ENCODE measurements at places on chromosomes 3 and 15.

- no peak for DNase-seq
Measured at GRCh38 chr3:111577798-111578685, 17.1 kb downstream of the ZBED2 start.

GRCh38 chr15:48006031-48006511 is 114.7 kb upstream of the SLC24A5 start:
- no peak for DNase-seq

- DNase-seq = no peak
Measured at GRCh38 chr15:42919799-42920518, 619 bp downstream of the TTBK2 start.

- DNase-seq = no peak
Measured at GRCh38 chr15:73273181-73274002, 95.4 kb downstream of the HCN4 start.

DNA sequence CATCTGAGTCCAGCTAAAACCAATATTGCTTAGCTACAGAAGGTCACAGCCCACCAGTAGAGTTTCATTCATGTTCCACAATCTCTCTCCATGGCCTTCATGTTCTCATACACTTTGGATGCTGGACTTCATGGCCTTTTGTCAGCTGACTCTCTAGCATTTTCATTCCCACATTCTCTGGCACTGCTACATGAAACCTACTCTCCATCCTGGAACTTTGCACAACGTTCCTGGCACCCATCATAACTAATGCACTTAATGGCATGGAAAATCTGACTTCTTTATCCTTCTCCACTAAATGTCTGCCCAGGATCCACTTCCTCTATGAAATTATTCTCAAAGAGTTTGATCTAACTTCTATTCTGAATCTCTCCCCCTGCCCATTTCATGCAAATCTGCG is 56.9 kb downstream of the SLC9A9 start:
- no peak for DNase-seq

- DNase-seq = no peak
Measured at GRCh38 chr3:17478673-17479072, 263.8 kb downstream of the TBC1D5 start.

- no peak for DNase-seq
Measured at GRCh38 chr15:32029409-32029861, 880 bp upstream of the CHRNA7 start.

GRCh38 chr3:101513419-101513986 is 491 bp upstream of the SENP7 start:
- no peak for DNase-seq

GRCh38 chr3:67000009-67000408 is 1.9 kb downstream of the KBTBD8 start:
- DNase-seq = no peak
